Suppressor macrophage (primary cell): ENCODE measurements at places on chromosomes 12 and 14.

DNA sequence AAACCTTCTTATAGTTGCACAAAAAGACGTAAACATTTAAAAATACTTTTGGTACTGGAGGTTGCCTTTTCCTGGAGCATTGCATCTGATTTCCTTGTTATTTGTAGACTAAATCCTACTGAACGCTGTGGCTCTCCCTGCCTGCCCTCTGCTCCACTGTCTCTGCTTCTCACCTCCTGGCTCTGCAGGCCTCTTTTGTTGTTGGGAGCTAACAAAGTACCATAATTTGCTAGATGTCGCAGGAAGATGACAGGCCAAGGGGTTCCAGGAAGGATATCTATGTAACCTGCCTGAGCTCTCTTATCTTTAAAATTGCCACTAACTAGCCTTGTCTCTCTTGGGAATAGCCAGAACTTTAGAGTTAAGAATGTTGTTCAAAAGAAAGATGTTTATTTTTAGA is 21.4 kb downstream of the SYNE2 start:
- no peak for DNase-seq

- no peak for DNase-seq
These were observed 115.9 kb downstream of the NTN4 start for GRCh38 chr12:95674631-95675030.

GRCh38 chr12:1881301-1881700 is 37.2 kb downstream of the CACNA2D4 start:
- DNase-seq: no peak

GRCh38 chr14:73266317-73266716 is 29.0 kb downstream of the PAPLN start:
- DNase-seq: no peak
